CMK (cell line): ENCODE measurements at places on chromosomes 1 and 21.

- DNase-seq: no peak
Measured at GRCh38 chr21:37061926-37062592, 10.8 kb downstream of the PIGP start.

GRCh38 chr1:53326598-53327181 is 1.2 kb downstream of the LRP8 start:
- DNase-seq: no peak

- DNase-seq: no peak
Measured at GRCh38 chr21:21137986-21138385, 139.8 kb downstream of the NCAM2 start.

DNA sequence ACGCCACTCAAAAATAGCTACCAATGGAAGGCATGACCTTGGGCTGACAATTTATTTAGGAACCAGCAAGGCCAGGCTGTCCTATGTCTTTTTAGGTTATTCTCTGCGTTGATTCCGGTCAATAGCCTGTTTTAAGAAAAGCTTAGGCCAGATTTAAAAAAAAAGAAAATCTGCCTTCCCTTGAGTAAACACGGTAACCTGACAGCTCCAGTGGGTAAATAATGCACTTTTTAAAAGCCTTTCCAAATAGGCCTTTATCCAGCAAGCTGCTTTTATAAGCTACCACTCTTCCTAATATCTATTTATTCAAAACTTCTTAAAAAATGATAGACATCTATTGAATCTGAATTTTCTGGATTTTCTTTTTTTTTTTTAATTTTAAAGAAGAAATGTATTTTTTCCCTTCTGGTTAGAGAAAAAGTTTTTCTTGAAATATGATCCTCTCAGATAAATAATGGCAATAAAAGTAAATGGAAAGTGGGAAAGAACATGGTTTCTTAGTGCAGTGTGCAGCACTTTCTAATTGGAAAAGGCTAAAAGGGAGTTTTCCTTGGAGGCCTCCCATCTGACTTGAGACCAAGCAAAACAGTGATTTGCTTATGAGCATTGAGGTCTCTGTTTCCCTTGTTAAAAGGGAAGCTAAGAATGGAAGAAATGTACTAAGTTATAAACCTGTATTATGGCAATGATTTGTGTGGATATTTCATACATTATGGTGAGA is 281.0 kb upstream of the RUNX1 start:
- DNase-seq: no peak

GRCh38 chr1:106072909-106073600 is 983.4 kb upstream of the PRMT6 start:
- DNase-seq: no peak

GRCh38 chr1:36135330-36135667 is 10.3 kb upstream of the COL8A2 start:
- no peak for DNase-seq

DNA sequence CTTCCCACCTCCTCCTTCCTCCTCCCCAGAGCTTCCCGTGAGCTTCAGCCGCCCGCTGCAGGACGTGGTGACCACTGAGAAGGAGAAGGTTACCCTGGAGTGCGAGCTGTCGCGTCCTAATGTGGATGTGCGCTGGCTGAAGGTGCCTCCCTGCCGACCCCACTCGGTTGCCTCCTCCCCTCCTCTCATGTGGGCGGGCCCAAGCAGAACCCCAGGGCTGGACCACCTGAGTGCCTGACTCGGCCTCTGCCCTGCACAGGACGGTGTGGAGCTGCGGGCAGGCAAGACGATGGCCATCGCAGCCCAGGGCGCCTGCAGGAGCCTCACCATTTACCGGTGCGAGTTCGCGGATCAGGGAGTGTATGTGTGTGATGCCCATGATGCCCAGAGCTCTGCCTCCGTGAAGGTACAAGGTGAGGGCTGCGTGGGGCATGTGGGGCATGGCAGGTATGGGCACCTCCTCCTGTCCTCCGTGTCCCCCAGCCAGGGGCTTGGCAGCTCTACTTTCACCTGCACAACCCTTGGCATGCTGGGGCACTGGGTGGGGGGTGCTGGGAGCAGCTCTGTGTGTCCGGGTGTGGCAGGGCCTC is 69.2 kb downstream of the OBSCN start:
- no peak for DNase-seq

DNA sequence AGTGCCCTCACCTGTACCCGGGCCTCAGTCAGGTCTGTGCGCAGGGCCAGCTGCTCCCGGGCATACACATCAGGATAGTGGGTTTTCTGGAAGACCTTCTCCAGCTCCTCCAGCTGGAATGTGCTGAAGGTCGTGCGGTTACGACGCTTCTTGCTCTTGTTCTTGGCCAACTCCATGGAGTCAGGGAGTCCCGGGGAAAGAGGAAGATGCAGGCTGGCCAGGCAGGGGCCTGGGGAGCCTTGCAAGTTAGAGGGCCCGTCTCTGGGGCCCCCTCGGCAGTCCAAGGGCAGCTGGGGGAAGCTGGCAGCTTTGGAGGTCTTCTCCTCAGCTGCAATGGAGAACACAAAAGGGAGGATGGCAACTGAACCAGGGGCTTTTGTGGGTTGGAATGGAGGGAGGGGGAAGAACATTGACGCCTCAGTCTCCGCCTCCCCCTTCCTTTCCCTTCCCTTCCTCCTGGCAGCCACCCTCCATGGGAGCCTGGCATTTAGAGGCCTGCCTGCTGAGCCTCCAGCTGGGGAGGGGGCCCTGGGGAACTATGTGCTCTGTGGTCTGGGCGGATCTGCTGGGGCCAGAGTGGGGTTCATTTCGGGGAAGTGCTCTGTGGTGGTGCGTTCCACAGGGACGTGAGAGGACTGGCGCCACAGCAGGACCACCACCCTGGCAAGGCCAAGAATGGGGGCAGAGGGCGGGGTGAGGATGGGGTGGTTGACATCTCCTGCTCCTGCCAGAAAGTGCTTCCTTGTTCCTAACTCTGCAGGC is 5.7 kb downstream of the ALX3 start:
- DNase-seq: no peak

GRCh38 chr1:153288634-153289275 is 24.0 kb downstream of the PGLYRP3 start:
- peak; percentile 7 for DNase-seq

DNA sequence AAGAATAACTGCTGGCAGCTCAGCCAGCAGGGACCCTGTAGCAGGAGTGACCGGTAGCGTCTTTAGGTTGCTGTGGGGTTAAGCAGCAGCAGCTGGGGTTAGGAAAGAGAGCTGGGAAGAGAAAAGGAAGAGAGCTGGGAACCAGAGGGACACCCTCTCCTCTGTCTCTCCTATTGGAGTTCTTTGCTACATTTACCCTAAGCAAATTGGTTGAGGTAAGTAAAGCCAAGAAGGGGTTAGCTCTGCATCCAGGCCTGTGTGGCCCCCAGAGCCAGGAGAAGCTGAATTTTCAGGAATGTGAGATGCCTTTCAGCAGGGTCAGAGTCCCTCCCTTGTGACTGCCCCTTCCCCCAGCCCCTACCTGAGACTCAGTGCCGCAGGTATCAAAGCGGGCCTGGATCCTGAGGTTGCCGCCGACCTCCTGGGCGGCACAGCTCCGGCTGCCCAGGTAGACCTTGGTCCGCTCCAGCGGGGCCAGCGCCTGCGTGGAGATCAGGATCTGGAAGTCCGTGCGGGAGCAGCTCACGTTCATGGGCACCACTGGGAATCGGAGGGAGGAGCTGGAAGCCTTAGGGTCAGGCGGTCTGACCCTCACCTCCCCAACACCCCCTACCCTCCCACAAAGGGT is 16.4 kb downstream of the CDCP2 start:
- DNase-seq: no peak

- DNase-seq: peak; percentile 7
Measured at GRCh38 chr1:229155472-229155871, 115.4 kb upstream of the RAB4A start.
